T-helper 9 cell (primary cell): ENCODE measurements at places on chromosomes 1 and 21.

GRCh38 chr1:208233546-208233945 lies 10.6 kb downstream of the PLXNA2 start:
- no peak for DNase-seq

- peak; percentile 0 for DNase-seq
Measured at GRCh38 chr1:192807211-192808162, 1.4 kb upstream of the RGS2 start.

- DNase-seq = peak; percentile 48
Measured at GRCh38 chr1:167447521-167448136, 70.7 kb downstream of the CD247 start.

- DNase-seq = no peak
Measured at GRCh38 chr21:27570306-27570868, 603.5 kb upstream of the ADAMTS5 start.

DNA sequence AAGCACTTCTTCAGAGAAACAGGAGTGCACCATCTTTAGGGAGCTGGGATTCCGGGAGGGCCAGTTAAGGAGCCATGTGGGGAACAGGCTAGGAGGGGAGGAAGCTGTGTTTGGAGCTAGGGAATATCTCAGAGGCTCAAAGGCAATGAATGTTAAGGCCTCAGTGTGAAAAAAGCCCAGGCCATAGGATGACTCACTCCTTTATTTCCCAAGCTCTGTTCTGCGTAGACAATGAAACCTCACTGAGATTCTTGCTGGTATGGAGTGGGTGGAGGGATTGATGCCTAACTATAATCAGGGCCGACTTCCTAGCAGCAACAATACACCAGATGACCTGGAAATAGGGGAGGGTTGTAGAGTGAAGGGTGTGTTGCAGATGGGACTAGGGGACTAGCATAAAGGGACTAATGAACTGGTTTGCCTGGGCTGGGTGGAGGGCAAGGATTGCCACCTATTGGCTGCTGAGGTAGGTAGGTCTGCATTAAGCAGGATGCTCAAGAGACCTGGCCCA lies 2.1 kb downstream of the GNAT2 start:
- DNase-seq = no peak
